ENCODE measurements at places on chromosomes 13 and 19.

GRCh38 chr13:19766591-19766990 is 16.2 kb downstream of the PSPC1 start:
- no peak for DNase-seq

DNA sequence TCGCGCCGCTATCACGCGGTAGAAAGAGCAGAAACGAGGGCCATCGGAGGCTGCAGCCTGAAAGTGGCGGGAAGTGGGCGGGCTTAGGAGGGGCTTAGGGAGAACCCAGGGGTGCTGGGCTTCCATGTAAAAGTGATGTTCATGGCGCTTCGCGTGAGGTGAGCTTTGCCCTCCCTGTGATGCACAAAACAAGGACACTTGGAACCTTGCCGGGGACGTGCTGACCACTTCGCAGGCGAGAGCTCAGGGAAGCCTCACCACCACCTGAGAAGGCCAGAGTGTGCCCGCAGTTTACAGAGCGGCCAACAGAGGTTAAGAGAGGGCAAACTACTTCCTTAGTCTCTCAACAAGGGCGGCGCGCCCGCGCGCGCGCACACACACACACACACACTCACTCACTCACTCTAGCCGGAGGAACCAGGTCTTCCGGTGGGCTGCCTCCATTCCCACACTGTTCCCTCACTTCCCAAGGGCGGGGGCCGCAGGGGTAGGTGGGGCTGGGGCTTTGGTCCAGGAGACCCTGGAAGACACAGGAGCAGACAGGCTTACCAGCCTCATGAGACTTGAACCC is 651 bp downstream of the GAPDHS start:
- no peak for DNase-seq

GRCh38 chr13:113437408-113438010 is 15.8 kb downstream of the ADPRHL1 start:
- no peak for DNase-seq

- no peak for DNase-seq
These were observed 211.8 kb upstream of the ZNF536 start for GRCh38 chr19:30160426-30160825.

- DNase-seq, result no peak
These were observed 2.9 kb downstream of the ZNF792 start for GRCh38 chr19:34960940-34961679.

- no peak for DNase-seq
These were observed 32.5 kb downstream of the MCF2L start for GRCh38 chr13:113001241-113002140.

GRCh38 chr19:18090545-18091216 is 3.9 kb upstream of the IL12RB1 start:
- no peak for DNase-seq

DNA sequence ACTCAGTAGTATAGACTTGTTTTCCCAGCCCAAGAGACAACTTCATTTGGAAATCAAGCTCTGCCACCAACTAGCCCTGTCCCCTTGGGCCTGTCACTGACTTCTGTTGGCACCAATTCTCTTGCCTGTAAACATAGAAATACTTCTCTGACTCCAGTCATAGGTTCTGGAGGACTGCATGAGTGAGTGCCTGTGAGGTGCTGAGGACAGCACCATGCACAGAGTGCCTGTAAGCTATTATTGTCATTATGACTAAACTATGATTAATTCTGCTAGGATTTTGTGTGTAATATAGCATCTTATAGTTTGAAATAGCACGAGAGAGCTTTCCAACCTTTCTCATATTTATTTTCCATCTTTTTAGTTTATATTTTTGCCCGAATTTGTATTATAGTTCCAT is 247.9 kb downstream of the MYO16 start:
- no peak for DNase-seq
